Skin of body (tissue), 3 donors: ENCODE measurements at places on chromosomes 12 and 14. TPM values are rescaled to one million over a fixed set of nuclear protein-coding genes. Genes with fewer than 3 reads are reported as not detected.

DNA sequence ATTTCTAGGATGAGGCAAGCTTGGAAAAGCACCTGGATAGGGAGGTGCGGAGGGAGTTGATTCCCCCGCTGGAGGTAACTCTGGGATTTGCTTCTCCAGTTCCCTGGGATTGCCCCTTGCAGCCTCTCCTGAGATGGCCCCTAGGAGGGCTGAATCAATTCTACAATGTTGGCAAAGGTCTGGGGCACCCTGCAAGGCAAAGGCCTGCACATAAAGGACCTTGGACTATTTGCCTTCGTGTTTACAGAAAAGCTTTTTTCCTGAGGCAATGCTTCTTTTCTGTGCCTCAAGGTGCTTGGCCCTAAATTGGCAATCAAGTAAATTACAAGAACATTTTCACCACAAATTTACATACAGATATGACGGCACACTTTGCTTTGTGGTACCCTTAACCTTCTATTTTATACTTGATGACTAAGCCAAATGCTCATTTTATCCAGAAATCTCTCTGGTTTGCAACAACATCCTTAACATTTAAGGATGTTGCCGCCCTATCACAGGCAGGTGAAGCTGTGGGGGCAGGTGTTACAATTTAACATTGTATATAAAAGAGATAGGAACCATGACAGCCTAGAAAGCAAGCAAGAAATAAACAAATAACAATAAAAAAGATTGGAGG lies 40.3 kb downstream of the TIMELESS start:
- no peak for DNase-seq

DNA sequence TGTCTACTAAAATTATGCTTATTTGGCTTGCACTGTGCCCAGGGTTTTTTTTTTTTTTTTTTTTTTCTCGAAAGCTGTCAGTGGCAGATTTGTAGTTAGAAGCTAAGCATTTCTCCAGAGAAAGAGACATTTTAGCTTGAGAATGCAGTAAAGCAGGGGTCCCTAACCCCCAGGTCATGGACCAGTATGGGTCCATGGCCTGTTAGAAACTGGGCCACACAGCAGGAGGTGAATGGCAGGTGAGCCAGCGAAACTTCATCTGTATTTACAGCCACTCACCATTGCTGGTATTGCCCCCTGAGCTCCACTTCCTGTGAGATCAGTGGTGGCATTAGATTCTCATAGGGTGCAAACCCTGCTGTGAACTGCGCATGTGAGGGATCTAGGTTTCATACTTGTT lies 73.7 kb downstream of the TMTC2 start:
- DNase-seq, result no peak

- DNase-seq, result no peak
Measured at GRCh38 chr14:38404616-38405015, 148.7 kb upstream of the CLEC14A start.

DNA sequence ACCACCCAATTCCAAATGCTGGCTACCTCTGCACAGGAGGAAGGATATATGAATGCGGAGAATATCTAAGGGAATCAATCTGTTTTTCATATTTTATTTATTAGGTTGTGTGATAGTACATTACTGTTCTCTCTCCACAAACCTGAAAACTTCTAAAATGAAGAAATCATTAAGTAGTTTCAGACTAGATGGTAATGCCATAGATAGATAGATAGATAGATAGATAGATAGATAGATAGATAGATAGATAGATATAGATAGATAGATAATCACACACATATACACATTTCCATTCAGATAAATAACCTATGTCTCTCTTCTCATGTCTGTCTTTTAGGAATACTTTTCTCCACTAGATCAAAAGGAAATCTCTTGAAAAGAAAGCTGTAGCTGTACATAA lies 126.1 kb upstream of the TSPAN8 start:
- no peak for DNase-seq

- DNase-seq, result no peak
Measured at GRCh38 chr12:23662966-23663365, 286.5 kb downstream of the SOX5 start.

DNA sequence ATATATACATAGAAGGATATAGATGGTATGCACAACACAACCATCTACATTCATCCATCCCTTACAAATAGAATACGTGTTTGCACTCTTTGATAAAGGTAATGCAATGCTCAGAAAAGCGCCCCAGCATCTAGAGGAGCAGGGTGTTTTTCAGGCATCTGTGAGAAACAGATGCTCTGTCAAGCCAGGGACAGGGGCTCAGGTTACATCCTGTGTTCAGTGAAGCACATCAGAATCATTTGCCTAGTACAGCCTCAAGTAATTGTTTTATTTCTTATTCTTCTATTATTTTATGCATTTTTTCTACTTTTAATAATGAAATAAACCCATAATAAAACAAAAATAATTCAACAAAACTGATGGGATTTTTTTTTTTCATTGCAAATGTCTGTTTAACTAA lies 50.5 kb upstream of the HIF1A start:
- no peak for DNase-seq

DNA sequence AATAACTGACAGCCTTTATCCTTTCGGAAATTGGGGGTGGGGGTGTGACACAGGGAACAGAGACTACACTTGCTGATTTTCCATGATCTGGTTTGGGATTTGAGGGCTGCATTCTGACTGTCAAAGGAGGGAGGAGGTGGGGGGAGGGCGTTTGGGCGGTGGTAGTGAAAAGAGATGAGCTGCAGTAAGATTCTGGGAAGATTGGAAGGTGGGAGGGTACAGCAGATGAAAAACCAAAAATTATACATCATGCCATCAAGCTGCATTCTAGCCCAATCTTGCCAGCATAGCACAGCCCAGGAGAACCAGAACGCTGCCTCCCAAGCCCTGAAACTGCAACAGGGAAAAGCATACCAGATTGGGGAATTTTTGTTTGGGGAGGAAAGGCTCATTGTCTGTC lies 2.4 kb downstream of the RND1 start:
- no peak for DNase-seq

- peak; percentile 10 for DNase-seq
Measured at GRCh38 chr14:84963518-84963917, 566.4 kb upstream of the FLRT2 start.

- no peak for DNase-seq
Measured at GRCh38 chr12:106144847-106145246, 6.1 kb upstream of the NUAK1 start.

DNA sequence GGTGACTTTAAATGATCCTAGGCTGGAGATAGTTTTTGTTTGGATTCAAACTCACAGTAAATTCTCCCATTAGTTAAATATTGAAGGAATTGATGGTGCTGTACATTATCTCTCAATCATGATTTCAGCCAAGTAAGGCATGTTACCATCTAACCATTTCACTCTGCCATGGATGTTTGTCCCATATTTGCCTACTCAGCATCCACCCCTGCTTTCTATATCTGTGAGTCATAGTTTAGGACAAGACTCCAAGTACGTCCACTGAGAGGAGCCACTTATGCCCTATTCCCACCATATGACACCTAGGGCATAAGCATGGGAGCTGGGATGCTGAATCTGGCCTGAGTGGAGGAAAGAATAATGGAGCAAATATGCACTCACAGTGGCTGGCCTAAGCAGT lies 155.2 kb downstream of the RPL10L start:
- DNase-seq, result no peak

DNA sequence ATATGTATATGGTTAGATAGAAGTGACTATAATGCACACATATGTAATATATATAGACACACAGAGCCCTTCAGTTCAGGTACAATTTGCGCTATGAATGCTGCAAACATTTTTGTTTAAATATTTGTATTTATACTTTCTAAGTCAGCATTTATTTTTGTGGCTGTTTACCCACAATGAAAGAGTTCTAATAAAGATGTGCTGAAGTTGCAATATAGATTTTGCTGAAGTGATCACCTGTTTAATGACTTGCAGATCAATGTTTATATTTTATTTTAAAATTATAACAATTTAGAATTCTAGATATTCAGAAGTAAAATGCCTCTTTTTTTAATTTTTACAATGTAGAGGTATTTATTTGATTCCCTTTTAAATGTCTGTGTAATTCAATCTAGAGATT lies 3.5 kb downstream of the FOXG1 start:
- no peak for DNase-seq

- DNase-seq, result no peak
Measured at GRCh38 chr12:92226961-92227360, 81.3 kb upstream of the BTG1 start.

GRCh38 chr14:34438438-34438837 lies 23.6 kb downstream of the SPTSSA start:
- DNase-seq, result no peak

DNA sequence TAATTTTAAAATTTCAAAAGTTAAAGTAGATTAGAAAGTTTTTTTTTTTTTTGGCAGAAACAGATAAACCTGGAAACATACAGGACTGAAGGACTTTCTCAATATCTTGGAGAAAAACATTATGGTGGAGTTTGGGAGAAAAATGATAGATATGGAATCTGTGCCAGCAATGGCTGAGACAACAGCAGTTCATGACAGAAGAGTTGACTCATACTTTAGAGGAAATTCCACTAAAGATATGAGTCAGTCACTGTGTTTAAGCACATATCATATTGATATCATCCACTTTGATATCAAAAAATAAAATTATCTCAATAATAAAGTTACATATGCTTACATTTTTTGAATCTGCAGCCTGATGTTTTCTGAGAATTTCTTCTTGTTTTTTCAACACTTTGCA lies 193.9 kb upstream of the OR4E1 start:
- no peak for DNase-seq

GRCh38 chr12:6934110-6934509 lies 6.4 kb downstream of the ATN1 start:
- DNase-seq, result no peak

DNA sequence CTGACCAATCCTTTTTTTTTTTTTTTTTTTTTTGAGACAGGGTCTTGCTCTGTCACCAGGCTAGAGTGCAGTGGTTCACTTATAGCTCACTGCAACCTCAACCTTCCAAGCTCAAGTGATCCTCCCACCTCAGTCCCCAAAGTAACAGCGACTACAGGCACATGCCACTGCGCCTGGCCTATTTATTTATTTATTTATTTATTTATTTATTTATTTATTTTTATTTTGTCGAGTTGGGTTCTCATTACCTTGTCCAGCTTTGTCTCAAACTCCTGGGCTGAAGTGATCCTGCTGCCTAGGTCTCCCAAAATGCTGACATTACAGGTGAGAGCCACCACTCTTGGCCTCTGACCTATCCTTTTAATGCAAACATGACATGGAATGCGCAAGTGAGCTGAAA lies 124.4 kb downstream of the GXYLT1 start:
- DNase-seq, result no peak

GRCh38 chr12:104586351-104586919 lies 129.7 kb downstream of the CHST11 start:
- no peak for DNase-seq

DNA sequence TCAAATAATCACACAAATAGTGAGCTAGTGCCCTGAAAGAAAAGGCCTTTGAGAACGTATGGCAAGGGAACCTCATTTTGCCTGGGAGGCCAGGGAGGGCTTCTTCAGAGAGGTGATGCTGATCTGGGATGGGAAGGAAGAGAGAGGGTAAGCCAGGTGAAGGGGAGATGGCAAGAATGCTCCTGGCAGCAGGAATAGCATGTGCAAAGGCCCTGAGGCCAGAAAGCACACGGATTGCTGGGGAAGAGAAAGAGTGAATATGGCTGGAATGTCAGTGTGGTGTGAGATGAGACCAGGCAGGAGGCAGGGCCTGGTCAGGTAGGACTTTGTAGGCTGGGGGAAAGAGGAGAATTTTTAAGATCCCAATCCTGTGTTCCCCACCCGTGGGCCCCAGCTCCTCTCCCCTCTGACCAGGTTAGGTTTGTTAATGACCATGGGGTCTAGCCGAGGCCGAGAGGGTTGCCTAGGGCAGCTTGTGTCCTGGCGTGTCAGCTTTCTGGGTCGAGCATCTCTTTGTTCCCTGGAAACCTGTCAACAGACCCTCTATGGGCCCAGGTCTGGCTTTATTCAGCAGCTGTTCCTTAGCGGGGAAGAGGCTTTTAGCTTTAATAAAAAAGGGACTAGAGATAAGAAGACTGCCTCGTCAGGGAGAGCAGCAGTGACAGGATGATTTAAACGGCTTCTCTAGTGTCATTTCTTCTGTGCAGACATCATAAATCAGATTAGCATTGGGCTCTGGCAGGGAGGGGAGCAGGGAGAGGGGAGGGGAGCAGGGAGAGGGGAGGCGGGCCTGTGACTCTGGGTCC lies 123.4 kb downstream of the ADCK1 start:
- DNase-seq, result no peak

GRCh38 chr14:100749967-100750597 lies 23.4 kb downstream of the DLK1 start:
- no peak for DNase-seq

DNA sequence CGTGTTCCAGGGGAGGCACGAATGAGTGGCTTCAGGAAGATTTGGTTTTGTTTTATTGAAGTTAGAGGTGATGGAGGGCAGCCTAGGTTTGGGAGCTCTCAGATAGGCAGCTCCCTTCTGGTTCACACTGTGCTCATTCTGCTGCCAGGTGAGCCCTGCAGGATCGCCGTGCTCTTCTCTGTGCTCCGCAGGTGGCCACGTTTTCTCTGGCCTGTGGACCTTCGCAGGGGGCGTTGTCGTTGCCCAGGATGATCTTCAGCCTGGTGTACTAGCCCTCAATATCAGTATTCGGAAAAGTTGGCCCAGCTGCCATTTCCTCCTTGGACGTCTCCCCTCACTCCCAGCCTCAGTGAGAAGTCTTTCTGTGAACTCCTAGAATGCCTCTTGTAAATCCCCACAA lies 69.5 kb downstream of the PELI2 start:
- no peak for DNase-seq

GRCh38 chr14:57747036-57747435 lies 118.9 kb downstream of the SLC35F4 start:
- DNase-seq, result no peak

DNA sequence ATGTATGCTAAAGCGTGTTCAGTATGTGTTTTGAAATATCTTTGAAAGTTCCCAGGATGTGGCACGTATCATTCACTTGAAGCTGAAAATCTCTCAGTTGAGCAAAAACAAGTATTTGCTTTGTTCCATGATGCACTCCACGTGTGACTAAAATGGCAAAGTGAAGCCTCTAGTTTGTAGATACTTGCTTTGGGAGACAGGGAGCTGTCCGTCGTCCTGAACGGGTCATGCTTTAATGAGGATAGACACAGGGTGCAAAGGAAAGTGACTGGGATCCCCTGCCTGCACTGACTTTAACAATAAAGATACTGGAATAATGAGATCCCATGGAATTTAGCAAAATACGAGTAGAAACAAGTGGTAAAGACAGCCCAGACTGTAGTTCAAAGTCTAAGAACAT lies 991.4 kb downstream of the NRXN3 start:
- no peak for DNase-seq

REP15 gene
- total RNA-seq, result 0.79 TPM

ENTPD5 gene
- total RNA-seq, result 8.9 TPM

HOXC10 gene
- total RNA-seq, result 2.6 TPM

TRHDE gene
- 12.1 TPM for total RNA-seq

RNF212B gene
- total RNA-seq, result not detected

RD3L gene
- not detected for total RNA-seq

DDN gene
- 0.69 TPM for total RNA-seq

ABCC9 gene
- total RNA-seq, result 46.3 TPM

GYS2 gene
- not detected for total RNA-seq

COX8C gene
- not detected for total RNA-seq

SCNN1A gene
- 10.2 TPM for total RNA-seq

RNASE2 gene
- total RNA-seq, result 6.1 TPM
